ENCODE measurements at places on chromosomes 4 and X. TPM values are rescaled to one million over a fixed set of nuclear protein-coding genes. Genes with fewer than 3 reads are reported as not detected.

ADGRL3 gene
- polyA plus RNA-seq: 0.10 TPM

DGKK gene
- polyA plus RNA-seq: not detected

MAGEA10 gene
- not detected for polyA plus RNA-seq

KCTD8 gene
- polyA plus RNA-seq: 0.25 TPM

TAB3 gene
- 7.5 TPM for polyA plus RNA-seq

CCDC120 gene
- 1.4 TPM for polyA plus RNA-seq

RIPPLY1 gene
- not detected for polyA plus RNA-seq

EPGN gene
- 0.06 TPM for polyA plus RNA-seq

IL21 gene
- polyA plus RNA-seq: 1.1 TPM

SPANXA2 gene
- not detected for polyA plus RNA-seq

ARR3 gene
- not detected for polyA plus RNA-seq
